Activated T-helper 1 cell treated with anti-CD3 and anti-CD28 coated beads, Interleukin-12 subunit alpha, Interleukin-12 subunit beta, Interleukin-2, Interleukin-4 antibody, amounts not matched to agents 30 ng/mL and 10 ng/mL and 1 ng/mL, durations not matched to agents 14 hours and 24 hours and 36 hours (primary cell): ENCODE measurements at places on chromosomes 5 and 9.

DNA sequence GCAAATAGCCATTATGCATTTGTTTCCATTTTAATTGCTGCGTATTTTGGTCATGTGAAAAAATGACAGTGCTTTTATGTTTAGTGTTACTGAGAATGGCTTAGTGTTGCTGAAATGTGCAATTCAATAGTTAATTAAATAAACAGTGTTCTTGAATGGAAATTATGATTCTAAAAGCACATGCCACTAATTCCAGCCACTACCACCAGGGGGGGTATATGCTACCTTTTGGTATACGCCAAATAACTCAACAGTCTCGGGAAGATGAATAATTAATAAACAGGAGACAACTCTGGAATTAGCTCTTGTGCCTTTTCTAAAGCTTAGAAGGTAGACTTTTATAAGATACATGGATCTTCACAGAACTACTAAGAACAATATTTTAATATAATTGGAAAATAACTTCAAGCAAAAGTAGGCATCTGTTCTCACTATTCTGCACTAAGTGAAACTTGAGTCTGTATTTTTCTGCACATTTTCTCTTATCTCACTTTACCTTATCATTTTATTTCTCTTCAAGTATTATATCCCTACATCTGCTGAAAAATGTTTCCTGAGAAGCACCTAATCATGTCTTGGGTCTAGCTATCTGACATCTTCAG is 83.5 kb upstream of the MINAR2 start:
- no peak for DNase-seq

GRCh38 chr5:141825791-141826560 is 52.2 kb downstream of the PCDH1 start:
- DNase-seq, result no peak

GRCh38 chr5:127647361-127647958 is 1.4 kb upstream of the CTXN3 start:
- no peak for DNase-seq

GRCh38 chr5:149141224-149141956 is at the start of gene ABLIM3:
ABLIM3 (plus strand) TSS chr5:149141493; CDS start chr5:149142096, 603 bp downstream.
- peak; percentile 61 for DNase-seq

DNA sequence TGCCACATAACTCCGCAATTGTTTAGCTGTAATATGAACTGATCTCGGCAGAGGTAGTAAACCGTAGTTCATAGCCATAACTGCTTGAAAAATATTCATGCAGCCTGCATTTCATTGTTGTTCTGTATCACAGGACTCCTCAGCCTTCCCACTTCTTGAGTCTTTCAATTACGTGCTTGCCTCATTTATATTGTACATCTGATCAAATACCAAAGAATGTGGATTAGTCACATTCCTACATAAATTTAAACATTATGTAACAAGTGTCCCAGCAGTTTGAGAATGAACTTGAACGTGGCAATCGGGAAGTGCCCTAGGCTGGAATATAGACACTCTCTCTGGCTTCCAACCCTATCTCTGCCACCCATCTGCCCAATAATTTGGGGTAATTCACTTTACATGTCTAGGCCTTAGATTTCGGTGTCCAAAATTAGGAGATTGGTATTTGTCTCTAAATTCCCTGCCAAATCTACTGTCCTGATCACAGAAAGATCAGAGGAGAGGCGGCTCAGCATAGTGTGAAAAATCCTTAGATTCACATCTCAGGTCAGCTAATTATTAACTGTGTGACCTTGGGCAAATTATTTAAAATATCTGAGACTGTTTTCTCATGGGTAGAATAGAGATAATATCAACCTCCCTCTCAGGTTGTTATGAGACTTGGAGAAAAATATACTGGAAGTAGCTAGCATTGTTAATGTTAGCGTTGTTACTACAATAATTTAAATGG is 215.1 kb upstream of the RFX3 start:
- no peak for DNase-seq

- DNase-seq, result no peak
These were observed 11.8 kb downstream of the OTULIN start for GRCh38 chr5:14676320-14676719.

DNA sequence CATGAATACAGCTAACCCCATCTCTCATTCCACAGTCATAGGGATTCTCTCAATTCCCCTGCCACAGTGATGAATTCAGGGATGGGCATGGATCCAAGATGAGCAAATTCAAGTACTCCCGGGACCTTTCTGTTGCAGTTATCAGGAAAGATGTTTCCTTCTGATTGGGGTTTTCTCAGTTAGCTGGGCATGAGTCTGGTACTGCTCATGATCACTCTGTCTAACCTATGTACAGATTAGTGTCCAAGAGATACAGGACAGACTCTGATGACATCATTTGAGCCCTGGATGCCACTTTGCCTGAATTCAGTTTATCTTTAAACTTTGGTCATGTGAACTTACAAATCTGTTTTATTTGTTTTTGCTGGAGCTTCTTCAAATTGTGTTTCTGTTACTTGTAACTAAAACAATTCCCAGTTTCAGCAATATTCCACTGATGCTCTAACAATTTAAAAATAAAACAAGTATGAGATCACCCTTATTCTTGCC is 257.7 kb upstream of the KLF9 start:
- DNase-seq, result no peak

DNA sequence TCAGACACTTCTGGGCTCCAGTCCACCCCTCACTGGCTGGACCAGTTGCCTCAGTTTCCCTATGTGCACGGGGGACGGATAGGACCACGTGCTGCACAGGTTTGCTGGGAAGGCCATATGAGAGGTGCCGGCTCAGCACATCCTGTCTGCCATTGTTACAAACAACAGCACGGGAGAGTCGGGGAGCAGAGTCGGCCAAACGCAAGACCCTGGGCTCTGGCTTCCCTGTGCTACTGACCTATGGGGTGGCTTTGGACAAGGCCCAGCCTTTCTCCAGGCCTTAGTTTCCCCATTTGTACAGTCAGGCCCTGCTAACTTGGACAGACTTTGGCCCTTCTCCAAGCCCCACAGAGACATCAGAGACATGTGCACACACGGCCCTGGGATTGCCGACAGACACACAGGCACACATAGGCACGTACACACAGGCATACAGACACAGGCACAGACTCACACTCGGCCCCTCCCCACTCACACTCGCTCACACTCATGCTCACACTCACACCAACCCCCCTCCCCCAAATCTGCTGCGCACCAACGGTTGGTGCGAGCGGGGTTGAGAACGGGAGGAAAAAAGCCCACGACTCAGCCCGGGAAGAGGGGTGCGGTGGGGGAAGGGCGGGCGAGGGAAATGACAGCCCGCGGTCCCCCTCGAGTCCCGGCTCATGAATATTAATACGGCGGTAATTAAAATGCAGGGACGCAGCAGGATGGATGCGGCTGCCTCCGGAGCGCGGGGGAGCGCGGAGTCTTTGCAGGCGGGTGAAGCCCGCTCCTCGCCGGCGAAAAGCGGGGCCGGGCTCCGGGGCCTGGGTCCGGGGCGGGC is 133.0 kb downstream of the C9orf50 start:
- DNase-seq, result peak; percentile 17

- no peak for DNase-seq
These were observed 69.6 kb upstream of the ABCA1 start for GRCh38 chr9:104997536-104997935.

DNA sequence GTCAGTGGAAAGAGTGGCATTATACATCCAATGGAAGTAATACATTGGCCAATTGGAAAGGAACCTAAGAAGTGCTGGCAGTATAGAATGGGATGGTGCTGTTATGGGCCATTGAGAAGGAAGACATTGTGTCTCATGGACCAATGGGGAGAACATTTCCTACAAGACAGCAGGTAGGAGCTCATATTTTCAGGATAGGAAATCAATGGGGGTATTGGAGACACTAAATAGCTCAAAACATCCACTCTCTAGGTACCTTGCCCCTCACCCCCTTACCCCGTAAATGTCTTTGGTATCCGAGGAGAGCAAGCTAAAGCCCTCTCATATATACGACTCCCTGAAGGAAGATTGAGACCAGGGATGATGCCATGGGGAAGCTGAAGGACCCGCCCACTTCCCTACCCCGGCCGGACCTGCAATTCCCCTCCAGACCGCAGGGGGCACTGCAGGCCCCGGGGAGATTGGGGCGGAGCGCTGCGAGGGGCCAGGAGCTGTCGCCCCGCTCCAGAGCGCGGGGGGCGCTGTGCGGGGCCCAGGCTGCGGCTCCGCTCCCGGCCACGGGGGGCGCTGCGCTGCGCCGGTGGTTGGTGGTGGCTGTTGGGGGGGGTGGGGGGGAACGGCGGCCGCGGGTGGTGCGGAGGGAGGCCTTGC is at the start of gene KDM3B:
KDM3B (plus strand) TSS at position 615 of the 651 bp plus-strand sequence. CDS start 111 bp downstream, outside the sequence.
- peak; percentile 93 for DNase-seq

- no peak for DNase-seq
These were observed 415.8 kb downstream of the ACTL7B start for GRCh38 chr9:108439947-108440346.

GRCh38 chr5:109803854-109804253 is 114.1 kb downstream of the MAN2A1 start:
- no peak for DNase-seq

- DNase-seq, result no peak
These were observed 215.5 kb upstream of the TNC start for GRCh38 chr9:115333277-115334070.

DNA sequence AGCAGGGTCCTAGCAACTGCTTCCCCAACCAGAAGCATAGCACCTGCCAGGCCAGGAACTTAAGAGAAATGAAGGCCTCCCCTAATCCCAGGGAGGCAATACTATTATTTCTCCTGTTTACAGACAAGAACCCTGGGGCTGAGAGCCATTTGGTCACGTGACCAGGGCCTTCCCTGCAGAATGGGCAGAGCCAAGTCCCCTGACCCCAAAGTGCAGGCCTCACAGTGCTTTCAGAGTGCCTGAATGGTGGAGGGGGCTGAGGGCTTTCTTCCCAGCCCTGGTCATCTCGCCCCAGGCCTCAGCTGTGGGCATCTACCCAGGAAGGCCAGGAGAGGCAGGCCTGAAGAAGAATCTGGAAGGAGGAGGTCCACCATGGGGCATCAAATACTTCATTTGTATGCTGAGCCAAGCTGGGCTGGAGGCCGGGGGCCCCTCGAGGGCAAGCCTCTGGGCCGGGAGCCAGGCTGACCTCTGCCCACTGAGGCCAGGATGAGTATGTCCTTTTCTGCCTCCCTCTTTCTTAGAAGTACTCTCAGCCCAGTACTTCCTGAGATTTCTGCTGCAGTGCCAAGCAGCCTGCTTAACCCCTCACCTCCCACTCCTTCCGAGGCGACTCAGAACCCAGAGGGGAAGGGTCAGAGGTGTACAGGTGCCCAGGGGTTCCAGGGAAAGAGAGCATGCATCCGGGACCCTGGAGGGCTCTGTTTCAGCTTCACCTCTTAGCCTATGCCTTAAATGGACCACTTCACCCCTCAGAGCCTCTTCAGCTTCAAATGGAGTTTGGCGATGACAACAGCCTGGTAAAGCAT is 18.9 kb upstream of the DUSP1 start:
- no peak for DNase-seq

- DNase-seq, result no peak
These were observed 195.0 kb downstream of the PDE4D start for GRCh38 chr5:59698207-59699178.

DNA sequence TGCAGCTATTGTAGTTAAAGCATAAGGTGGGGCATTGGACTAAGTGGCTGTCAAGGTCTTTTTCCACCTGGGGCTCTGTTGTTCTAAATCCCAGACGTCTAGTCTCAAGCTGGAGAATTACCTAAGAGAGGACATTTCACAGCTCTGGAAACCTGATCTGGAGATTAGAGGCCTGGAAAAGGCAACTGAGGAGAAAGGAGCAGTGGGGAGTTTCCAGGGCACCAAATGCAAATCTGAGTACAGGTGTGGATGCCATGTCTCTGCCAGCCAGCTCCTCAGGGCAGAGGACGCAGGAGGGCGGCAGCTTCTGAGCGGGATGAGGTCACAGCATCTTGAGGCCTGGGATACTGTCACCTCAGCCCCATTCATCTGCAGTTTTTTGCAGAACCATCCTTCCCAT is 65.2 kb downstream of the PPARGC1B start:
- no peak for DNase-seq

DNA sequence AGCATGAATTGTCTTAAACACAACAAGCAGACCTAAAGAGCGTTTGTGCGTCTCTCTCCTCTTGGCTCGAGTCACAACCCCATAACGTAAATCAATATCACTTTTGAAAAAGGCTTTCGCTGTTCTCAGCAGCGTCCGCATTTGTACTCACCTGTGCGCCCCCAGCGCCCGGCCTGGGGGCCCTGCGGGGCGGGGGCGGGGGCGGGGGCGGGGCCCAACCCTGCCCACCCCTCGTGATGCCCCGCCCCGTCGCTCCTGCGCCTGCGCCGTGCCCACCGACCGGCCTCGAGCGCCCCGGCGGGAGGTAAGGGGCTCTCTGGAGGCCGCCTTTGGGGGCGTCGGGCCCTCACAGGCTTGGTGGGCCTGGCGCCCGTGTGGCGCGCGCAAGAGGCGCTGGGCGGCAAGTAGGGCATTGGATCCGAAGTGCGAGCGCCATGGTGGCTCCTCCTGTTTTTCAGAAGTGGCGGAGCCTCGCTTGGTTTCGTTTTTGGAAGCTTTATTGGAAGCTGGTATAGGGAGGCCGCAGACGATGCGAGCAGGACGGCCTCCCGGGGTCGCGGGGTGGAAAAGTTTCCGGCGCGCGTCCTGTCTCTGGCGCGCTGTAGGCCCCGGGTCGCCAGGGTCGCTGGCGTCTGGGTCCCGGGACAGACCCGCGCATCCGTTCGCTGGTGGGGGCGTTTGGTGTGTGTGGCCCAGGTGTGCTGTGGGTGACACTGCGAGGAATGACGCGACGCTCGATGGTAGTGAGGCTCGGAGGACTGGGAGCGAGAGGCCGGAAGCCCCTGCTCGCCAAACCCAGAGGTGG is at the start of gene STX17:
STX17 (plus strand) TSS at position 252 of the 805 bp plus-strand sequence. CDS start 8,586 bp downstream, outside the sequence.
- DNase-seq, result peak; percentile 72
